Activated CD4-positive, alpha-beta T cell treated with anti-CD3 and anti-CD28 coated beads for 24 hours (primary cell): ENCODE measurements at places on chromosomes 1 and 21.

- no peak for DNase-seq
Observed at GRCh38 chr1:153506831-153507413, 28.9 kb downstream of the S100A6 start.

- no peak for DNase-seq
Observed at GRCh38 chr1:119366424-119366823, 2.2 kb upstream of the HAO2 start.

- DNase-seq, result no peak
Observed at GRCh38 chr1:33036051-33036525, 595 bp downstream of the AK2 start.

GRCh38 chr1:19061798-19062197 lies 105.3 kb upstream of the IFFO2 start:
- DNase-seq, result no peak

- DNase-seq, result no peak
Observed at GRCh38 chr1:239764546-239764945, 327.1 kb upstream of the FMN2 start.

DNA sequence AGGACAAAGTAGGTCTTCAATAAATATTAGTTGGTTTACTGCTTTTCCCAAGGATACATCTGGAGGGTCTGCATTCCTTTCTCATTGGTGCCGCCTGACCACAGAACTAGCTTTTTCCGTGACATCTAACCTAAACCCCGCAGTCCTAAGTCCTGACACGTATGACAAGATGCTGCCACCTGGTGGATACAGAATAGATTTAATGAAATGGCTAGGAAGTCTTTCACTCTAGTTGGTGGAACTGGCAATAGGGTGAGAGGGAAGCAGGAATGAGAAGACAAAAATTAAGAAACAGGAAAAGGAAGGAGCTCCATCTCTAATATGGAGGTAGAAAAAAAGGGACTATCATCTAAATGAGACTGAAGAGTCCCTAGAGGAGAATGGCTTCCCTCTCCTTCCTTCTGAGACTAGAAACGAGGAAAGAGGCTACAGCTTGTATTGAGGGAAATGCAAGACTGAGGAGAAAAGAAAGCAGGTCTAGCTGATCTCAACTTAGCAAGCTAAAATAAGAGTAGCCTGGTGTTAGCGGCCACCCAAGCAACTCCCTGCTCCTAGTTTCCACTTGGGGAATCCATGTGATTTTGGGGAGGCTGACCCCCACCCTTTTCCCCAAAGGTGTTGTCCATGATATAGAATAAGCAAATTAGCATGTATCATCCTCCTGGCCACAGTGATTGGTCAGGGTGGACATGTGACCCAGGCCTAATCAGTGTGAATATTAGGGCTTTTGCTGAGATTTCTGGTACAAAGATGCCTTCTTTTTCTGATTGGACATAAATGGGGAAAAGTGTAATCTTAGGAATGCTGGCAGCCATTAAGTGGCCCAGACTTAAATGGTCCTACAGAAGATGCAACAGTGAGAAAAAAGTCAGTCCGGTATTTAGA lies 5.9 kb downstream of the RFX5 start:
- DNase-seq, result peak; percentile 40

DNA sequence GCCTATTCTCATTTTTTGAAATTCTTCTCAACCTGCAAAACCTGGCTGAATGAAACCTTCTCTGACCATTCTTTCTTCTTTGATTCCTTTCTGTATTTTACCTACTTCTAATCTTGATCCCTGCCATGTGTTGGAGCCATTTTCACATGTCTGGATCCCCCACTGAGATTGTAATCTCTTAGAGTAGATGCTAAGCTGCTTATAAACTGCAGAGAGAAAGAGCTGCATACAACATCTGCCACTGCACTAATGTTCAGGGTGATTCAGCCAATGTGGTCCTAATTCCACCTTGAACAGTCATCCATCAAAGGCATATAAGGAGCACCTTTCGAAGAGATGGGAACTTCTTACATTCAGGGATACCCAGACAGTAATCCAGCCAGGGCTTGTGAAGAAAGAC lies 16.2 kb upstream of the DAB1 start:
- no peak for DNase-seq

GRCh38 chr1:5975133-5975880 lies 16.9 kb downstream of the NPHP4 start:
- DNase-seq, result no peak

DNA sequence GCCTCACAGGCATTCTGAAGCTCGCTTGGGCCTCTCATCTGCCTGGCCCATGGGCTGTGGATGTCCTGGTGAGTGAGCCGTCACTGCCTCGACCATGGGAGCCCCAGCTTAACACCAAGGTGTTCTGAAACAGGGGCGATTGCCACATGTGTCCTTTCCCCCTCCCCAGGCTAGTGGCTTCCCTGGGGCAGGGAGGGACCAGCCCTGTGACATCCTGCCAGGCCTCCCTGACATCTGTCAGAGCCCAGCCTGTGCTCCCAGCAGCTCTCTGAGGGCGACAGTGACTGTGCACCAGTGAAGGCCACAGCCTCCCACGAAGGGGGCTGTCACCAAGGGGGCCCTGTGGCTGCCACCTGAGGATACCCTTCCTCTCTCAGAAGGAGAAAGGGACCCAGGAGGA lies 35.9 kb upstream of the CCDC27 start:
- DNase-seq, result no peak

DNA sequence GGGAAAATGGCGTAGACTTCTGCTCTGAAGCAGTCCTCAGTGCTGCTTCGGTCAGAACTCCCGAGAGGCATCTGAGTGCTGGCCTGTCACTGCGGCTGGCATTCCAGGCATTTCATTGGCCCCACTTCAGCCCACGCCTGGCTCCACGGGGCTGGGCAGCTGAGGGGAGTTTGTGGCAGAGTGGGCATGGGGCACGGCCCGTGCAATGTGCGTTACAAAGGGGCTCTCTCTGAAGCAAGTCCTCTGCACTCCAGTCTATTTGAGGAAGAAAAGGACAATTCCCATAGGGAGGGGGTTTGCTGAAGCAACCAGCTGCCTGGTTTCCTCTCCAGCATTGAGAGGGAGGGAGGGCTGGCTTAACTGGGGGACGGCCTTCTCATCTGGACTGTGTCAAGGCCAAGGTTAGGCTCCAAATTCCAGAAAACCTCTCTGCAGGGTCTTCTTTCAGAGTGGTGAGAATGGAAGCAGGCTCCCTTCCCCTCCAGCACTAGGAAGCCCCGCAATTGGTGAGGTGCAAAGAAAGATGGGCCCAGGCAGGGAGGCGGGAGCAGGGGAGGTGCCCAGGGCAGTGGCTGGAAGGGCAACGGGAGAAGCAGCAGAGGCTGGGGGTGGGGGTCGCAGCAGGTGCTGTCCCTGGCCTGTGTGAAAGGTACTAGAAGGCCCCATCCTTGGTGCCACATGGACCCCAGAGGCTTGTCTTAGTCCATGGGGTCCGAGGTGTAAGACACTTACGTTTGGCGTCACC lies 21.1 kb upstream of the GPR157 start:
- DNase-seq, result no peak

GRCh38 chr1:61439234-61439633 lies 285.7 kb downstream of the TM2D1 start:
- no peak for DNase-seq

- peak; percentile 32 for DNase-seq
Observed at GRCh38 chr1:234544087-234544579, 65.2 kb upstream of the TARBP1 start.

- DNase-seq, result no peak
Observed at GRCh38 chr1:214402613-214403083, 121.7 kb downstream of the SMYD2 start.

DNA sequence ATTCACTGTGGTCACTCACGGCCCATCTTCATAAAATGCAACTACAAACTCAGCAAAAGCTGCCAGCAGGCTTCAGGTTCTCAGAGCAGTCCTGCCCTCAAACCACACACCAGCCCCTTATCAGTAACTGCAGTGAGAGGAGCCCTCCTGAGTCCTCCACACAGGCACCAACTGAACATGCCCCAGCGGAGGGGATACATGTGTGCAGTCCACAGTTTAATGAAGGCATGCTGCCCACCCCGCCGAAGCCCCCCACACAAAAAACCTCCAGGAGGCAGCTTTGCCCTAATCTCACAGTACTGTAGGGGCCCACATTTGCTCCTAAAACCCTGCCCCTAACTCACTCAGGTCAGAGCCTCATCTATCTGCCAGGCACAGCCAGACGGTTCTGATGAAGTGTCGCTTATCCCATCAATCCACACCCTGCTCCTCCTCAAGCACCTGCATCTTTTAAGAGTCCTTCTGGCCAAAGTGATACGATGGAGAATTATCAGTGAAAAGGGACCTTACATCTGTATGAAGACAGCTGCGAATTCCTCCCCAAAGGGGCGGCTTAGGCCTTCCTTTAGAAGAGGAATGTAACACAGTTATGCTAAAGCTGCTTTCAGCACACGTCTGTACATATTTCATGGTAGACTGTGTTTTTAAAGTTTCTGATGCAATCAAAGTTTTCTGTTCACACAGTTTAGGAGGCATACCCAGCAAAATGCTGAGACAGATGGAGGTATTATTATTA lies 3.5 kb downstream of the ABCB10 start:
- DNase-seq, result no peak

DNA sequence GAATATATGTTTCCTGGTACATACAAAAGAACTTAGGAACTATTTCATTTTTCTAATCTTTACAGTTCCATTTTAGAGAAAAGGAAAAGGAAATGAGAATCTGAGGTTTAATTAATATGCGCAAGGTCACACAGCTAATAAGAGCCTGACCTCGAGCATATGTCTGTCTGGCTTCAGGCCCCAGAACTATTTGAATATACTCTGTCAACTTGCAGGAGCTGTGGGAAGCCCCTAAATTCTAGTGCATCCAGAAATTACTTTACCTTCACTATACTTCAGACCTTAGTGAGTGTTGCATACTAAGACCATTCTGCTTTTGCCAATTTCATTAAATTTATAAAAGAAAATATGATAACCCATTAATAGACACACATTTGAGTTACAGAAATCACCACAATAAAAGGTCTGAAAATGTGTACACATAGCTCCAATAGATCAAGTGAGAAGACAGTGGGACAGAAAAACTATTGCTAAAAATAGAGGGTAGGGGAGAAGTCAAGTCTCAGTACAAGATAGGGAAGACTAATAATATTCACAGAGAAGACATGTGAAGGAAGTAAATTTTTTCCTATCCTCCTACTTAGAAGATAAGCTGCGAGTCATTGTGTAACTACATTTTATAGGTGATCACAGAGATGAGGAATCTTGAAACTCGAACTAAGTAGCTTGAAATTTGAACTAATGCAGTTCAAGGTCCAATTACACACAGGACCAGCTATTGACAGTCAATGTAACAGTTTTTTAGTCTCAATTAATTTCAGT lies 3.8 kb downstream of the RGS13 start:
- DNase-seq, result no peak

- DNase-seq, result no peak
Observed at GRCh38 chr1:229024528-229025130, 246.3 kb upstream of the RAB4A start.

GRCh38 chr1:247961791-247962190 lies 3.2 kb upstream of the OR2AK2 start:
- no peak for DNase-seq

DNA sequence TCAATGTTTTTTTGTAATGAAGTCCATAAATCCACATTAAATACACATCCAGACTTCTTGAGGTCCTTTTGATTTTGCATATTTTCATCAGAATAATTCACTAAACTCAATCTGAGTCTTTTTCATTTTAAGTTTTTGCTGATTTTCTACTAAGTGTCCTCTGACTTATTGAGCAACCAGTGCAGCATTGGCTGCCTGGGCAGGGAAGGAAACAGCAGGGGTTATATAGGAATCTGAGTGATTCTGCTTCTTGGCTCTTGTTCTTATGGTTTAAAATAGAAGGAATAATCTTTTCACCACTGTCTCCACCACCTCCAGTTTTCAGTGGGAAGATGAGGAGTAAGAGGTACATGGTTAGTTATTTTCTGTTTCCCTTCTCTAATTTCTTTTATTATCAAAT lies 88.4 kb downstream of the ST6GALNAC5 start:
- no peak for DNase-seq

- DNase-seq, result no peak
Observed at GRCh38 chr1:45566722-45567121, 16.1 kb downstream of the AKR1A1 start.

- DNase-seq, result no peak
Observed at GRCh38 chr1:8517661-8518489, 200.0 kb downstream of the SLC45A1 start.

DNA sequence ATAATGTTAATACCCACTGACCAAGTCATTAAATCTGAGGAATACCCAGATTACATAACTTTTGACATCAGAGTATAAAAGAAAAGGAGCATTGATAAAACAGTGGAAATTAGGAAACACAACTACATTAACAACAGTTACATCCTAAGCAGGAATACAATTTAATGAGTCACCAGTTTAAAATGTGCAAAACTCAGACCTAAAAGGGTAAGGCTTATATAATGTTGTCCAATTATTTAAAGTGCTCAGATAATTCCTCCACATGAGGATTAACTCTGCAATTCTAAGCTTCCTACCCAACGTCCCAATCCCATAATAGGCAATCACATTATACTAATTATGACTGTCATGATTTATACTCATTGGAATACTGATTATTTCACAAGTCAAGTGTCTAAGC lies 50.5 kb downstream of the ABL2 start:
- no peak for DNase-seq

DNA sequence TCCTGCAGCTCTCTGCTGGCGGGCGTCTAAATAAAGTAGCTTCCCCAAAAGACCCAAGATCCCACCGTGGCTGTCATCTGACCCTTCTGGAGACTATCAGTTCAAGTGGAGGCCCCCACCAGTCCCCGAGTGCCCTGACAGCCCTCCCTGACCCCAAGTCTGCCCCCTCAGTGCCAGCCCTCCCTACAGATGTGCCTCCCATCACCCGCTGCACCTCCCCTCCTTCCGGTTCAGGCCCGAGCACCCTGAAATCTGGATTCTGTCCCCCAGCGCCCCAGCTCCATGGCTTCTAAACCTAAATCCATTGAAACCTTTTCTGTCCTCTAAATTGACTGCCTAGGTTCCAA lies 595 bp downstream of the IL10RB start:
- peak; percentile 24 for DNase-seq

DNA sequence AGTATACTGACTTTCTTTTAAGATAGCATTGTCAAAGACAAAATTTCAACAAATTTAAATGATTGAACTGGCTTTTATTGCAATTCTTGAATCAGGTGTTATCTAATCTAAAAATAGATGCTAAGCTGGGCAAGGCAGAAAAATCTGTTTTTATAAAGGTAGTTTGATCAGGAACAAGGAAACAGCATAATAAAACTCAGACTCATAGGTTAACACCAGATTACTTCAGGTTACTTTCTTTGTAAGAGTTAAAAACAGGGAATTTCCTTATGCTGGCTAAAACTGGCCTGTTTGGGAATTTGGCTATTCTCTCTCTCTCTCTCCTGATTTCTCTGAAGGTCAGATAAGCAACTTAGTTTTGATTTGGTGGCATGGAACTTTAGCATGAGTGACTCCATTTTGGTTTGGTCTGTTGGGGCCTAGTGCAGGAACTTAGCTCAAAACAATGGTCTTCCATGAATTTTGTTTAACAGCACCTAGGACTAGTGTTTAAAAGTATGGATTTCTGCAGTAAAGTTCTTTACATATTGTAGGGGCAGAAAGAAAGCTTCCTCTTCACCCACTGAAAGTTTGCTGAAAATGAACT lies 24.2 kb upstream of the IVNS1ABP start:
- no peak for DNase-seq
